ENCODE measurements at places on chromosomes 16 and 17.

DNA sequence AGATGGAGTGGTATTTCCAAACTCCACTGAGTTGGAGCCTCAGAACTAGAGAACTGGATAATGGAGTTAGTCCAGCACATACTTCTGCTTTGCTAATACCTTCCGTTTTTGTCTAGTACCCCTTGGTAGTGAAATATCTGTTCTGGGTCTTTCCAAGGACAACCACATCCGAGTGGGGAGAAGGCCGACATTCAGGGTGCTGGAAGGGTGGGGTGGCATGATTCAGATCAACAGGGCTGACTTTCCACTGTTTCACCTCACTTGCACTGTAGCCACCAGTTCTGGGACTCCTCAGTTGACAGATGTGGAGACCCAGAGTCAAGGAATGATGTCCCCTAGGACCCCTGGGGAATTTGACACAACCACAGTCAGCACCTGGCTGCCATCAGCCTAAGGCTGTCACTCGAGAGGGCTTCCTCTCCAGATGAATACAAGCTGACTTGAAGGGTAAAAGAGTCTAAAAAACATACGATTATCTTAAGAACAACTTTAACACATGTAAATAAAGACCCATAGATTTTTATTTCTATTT is 84.8 kb upstream of the HNF1B start:
- DNase-seq = no peak

- DNase-seq = no peak
Measured at GRCh38 chr16:47053895-47054294, 80.4 kb upstream of the DNAJA2 start.

GRCh38 chr16:15650698-15651171 is 690 bp downstream of the NDE1 start:
- no peak for DNase-seq

- no peak for DNase-seq
Measured at GRCh38 chr17:22492331-22492730, 800.0 kb downstream of the KCNJ18 start.

GRCh38 chr17:76281573-76282371 is 16.6 kb downstream of the UBALD2 start:
- DNase-seq = no peak

GRCh38 chr17:50182783-50183420 is 17.1 kb downstream of the SGCA start:
- DNase-seq = no peak

- DNase-seq = no peak
Measured at GRCh38 chr16:84404936-84405639, 36.8 kb downstream of the ATP2C2 start.

GRCh38 chr16:19715566-19715965 is 2.5 kb downstream of the KNOP1 start:
- no peak for DNase-seq

GRCh38 chr17:44733753-44734152 is 25.0 kb upstream of the ADAM11 start:
- DNase-seq = no peak

- DNase-seq = no peak
Measured at GRCh38 chr17:79788989-79789942, 7.6 kb downstream of the CBX8 start.
